T-cell (primary cell): ENCODE measurements at places on chromosomes 1 and 21. TPM values are rescaled to one million over a fixed set of nuclear protein-coding genes. Genes with fewer than 3 reads are reported as not detected.

DNA sequence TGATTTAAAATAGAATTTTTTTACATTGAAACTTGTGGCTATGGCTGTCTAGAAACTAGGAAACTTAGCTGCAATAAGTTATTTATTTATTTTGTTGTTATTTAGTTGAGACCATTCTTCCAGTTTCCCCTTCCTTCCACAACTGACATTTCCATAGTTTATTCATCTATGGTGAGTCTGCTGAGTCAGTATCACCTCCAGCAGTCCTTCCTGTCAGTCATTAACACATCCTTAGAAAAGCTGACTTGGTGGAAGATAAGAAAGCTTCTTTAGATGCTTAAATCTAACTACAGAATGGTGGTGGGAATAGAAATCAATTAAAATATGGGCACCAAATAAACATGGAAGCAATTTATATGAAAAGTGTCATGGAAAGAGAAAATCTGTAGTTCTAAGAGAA lies 714.0 kb downstream of the RWDD3 start:
- DNase-seq: no peak

IL12RB2 gene
- 2.9 TPM for total RNA-seq

TINAGL1 gene
- 0.44 TPM for total RNA-seq

- DNase-seq: no peak
Measured at GRCh38 chr1:186154651-186155050, 220.4 kb downstream of the TPR start.
